ENCODE measurements at places on chromosomes 4 and X. TPM values are rescaled to one million over a fixed set of nuclear protein-coding genes. Genes with fewer than 3 reads are reported as not detected.
A peak's percentile ranks its signal among the peaks of the same experiment; 100 is the strongest.

DNA sequence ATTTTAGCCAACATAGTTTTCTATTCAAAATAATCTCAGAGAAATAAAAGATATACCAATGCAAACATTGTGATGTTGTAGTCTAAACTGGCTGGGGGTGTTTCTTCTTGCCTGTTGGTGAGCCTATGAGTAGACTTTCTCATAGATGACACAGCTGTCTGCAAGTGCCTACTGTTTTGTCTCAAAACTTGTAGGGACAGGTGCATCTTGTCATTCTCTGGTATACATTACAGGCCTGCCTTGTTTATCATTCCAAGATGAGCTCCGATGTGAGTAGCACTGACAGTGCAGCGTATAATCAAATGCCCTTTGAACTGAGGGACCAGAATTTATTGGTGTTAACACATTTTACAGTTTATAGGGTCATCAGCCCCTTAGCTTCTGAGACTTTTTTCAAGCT lies 353.8 kb downstream of the PRDM5 start:
- DNase-seq = no peak

- DNase-seq = no peak
These were observed 200.9 kb upstream of the PPP1R2C start for GRCh38 chrX:42978655-42979379.

GRCh38 chr4:84146300-84146959 lies 352.7 kb downstream of the NKX6-1 start:
- no peak for DNase-seq

DNA sequence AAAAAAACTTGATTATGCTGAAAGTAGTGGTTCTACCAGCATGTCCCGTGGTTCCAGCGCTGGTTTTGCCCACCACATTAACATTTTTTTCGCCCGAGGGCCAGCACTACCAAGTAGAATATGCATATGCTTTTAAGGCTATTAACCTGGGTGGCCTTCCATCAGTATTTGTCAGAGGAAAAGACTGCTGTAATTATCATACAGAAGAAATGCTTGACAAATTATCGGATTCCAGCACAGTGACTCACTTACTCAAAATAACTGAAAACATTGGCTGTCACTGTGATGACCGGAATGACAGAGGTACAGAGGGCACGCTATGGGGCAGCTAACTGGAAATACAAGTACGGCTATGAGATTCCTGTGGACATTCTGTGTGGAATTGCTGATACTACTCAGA lies 34.6 kb downstream of the PRPS2 start:
- DNase-seq = no peak

DNA sequence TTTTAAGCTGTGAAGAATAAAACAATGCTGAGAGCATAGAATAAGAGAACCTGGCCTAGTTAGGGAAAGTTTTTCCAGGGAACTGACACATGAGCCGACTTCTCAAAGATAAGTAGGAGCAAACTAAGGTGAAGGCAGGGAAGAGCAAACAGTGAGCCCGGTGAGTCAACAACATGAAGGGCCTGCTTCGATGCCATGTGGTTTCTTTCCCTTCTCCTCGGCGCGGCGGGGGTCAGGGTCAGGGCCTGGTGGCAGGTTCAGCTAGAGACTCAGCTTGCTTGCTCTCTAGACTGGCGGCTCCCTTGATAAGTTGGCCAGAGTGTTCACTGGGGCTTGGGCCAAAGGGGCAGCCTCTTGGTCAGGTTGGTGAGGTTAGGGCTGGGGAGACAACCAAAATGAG lies 81.1 kb downstream of the DLG3 start:
- no peak for DNase-seq

GRCh38 chr4:164871673-164872072 lies 5.3 kb upstream of the APELA start:
- DNase-seq = no peak

- no peak for DNase-seq
These were observed 30.3 kb upstream of the BRS3 start for GRCh38 chrX:136457303-136457917.

DNA sequence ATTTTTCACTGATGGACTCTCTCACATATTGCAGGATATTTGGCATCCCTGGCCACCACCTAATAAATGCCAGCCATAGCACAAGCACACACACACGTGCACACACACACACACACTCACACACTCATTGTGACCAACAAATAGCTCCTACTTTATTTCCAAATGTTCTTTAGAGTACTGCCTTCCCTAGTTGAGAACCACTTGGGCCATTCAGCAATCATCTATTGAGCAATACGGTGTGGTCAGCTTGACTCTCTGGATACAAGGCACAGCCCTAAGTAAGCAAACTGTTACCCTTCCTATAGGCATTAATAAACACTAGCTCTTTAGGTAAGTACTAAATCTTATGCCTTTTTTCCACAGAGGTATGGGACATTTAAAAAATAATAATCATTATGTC lies 21.1 kb downstream of the CORIN start:
- no peak for DNase-seq

DNA sequence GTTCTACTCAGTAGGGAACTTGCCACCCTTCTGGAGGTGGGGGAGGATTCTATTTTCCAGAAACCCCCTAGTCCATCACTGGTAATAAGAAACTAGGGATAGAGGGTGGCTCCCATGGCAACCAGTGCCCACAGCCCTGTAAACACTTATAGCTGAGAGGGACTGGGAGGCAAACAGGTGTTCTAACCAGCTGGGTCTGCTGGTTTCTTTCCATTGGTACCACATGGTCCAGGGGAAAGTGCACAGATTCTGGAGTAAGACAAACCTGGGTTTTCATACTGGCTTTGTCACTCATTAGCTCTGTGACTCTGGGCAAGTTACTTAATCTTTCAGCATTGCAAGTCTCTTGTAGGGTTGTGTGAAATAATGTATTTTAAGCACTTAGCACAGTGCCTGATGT lies 26.9 kb downstream of the IGSF1 start:
- no peak for DNase-seq

DNA sequence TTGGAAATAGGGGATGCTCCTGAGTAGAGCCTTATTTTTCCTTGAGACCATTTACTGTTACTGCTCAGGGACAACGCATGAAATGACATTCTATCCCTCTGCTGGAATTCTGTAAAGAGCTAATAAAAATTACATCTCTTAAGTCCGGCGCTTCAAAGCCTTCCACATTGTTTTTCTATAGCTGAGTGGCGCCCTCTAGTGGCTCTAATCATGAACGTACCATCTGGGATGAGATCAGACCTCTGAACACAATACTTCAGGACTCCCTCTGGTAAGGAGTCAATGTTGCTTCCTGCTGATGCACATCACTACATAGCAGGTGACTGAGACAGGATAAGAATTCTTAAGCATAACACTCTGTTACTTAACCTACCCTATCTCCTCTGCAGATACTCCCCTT lies 6.0 kb downstream of the HMGN5 start:
- peak; percentile 67 for DNase-seq

DNA sequence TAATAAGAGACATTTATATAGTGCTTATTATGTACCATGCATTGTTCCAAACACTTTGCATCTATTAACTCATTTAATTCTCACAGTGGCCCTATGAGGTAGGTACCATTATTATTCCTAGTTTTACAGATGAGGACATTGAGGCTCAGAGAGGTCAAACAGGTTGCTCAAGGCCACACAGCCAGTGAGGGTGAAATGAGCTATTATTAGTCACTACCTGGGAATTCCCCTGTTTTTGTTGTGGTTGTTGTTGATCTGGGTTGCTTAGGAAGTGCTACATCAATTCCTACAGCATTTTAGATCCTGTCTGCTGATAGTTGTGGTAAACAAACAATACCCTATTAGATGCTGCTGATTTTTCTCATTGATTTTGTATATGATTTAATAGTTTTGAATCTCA lies 41.2 kb downstream of the APLN start:
- DNase-seq = no peak

GRCh38 chr4:2333916-2334644 lies 72.2 kb upstream of the MXD4 start:
- no peak for DNase-seq

DNA sequence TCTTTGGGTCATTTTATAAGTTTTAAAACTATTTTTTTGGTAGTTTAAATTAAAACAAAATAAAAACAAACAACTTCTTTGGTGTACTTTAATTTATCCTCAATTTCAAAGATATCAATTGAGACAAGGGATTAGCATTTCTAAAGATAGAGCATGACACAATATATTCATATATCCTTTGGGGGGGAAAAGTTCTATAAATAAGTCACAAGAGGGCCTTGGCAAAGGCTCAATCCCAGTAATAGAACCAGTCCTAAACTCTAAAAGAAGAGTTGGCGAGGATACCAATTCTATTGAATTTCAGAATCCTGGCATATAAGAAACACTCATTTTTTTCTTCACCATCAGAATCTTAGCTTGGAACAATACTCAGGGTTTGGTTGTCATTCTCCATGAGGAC lies 89.7 kb downstream of the COL4A6 start:
- DNase-seq = no peak

DNA sequence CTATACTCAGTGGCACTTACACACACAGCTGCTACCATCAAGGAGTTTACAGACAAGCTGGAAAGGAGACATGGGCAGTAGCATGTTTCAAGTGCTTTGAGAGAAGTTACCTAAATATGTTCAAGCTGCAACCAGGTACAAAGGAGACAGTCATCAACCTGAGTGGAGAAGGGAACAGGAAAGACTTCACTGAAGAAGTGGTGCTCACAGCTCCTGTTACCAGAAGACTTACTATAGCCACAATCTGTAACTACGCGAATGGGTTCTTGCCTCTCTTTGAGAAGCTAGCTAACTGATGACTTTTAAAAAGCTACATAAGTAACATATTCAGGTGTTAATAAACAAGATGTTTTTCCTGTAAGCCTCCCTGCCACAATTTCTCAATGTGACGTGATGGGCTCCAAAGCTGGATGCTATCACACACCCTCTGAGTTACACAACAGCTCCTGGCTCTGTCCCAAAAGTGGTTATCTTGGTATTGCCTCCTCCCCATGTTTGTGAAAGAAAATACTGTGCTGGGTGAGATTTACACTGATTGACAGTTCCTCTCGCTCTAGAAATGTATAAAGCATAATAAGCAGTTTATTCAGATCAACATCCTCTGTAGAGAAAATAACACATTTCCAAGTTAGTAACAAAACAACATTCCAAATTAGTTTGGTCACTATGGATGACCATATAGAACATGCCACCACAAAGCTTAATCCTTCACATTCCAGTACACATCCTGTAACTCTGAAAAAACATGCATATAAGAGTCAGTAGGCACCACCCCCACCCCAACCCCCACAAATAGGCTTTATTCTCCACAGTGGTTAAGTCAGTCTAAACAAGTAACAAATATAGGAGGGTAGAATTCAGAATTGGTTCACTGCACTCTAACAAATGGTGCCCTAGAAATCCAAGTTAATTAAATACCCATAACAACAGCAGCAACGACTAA lies 81.8 kb downstream of the FRYL start:
- DNase-seq = no peak

DNA sequence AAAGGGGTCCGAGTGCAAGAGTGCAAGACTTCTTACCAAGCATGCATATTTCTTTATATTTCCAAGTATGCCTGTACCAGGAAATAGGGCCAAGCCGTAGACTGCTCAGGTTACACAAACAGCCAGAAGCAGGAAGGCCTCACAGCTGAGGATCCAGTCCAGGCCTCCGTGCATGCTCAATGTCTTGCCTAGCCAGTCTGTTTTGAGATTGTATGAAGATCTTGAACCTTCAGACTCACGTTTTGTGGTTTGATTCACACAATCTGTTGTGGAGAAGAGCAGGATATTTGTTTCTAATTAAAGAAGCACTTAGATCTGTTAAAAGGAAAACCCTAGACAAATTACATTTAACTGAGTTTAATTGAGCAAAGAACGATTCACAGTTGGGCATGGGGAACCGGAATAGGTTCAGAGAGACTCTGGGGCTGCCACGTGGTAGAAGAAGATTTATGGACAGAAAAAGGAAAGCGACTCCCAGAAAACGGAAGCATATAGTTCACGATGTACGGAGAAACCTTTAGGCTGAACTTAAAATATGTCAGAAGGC lies 1.2 kb downstream of the MGST2 start:
- DNase-seq = no peak

DNA sequence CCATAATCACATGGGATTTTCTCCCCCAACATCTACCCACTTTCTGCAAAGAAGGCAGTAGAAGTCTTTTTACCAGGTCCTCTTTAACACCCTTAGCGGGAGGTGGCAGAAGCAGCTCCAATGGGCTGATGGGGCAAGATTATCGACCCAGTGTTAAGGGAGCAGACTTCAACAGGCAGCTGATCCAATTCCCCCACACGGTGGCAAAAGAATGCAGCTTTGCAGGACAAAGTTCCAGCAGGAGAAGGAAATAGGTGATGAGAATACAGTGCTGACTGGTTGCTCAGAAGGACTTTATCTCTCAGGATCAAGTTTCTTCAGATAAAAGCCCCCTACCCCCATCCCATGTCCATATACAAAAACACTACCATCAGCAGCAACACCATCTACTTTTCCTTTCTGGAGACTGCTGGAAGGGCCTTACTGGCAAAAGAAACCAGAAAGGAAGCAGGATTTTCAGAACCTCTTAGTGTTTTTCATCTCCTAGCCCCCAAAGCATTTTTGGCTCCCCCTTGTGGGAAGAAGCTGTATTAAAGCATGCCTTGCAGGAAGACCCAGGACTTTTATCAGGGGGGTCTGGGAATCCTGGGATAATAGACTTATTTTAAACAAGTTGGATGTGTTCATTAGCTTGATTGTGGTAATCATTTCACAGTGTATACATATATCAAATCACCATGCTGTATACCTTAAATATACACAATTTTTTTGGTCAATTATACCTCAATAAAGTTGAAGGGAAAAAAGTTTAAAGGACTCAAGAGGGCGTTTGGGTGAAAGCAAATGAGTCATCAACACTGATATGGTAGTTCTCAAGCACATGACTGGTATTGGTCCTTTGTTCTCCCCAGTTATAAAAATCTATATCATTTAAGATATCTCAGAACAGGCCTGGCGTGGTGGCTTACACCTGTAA lies 146.4 kb downstream of the GPC3 start:
- peak; percentile 46 for DNase-seq

DNA sequence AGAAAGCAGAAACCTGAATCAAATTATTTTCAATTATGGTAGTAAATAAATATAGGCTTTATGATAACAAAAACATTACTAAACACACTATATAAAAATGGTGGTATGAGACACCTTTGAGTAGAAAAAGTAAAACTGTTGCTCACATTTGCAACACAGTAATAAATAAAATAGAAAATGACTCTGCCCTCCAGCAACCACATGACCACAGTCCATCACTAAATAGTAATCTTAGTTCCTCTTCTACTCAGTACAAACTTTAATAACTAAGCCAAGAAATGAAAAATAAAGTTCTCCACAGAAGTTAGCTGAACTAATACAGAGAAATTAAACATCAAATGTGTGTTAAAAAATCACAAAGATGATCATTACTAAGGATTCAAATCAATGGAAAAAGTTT lies 108.5 kb downstream of the ADGRA3 start:
- no peak for DNase-seq

MXRA5 gene
- total RNA-seq = not detected

NUP62CL gene
- total RNA-seq = 3.2 TPM

CXXC4 gene
- not detected for total RNA-seq

SPANXA2 gene
- not detected for total RNA-seq

CAPN6 gene
- total RNA-seq = not detected

PABPC1L2B gene
- not detected for total RNA-seq

RXFP1 gene
- total RNA-seq = not detected

GATA1 gene
- total RNA-seq = not detected

HTT gene
- 182 TPM for total RNA-seq

NUDT10 gene
- total RNA-seq = 0.36 TPM

All from B cell (primary cell).